Hypothalamus (tissue), 51 donors: ENCODE measurements at places on chromosomes 11 and 22.
A peak's percentile ranks its signal among the peaks of the same experiment; 100 is the strongest.

- no peak for DNase-seq
Measured at GRCh38 chr11:636511-637332, at the start of gene DRD4. DRD4 (plus strand) TSS chr11:637269; CDS start chr11:637305, 36 bp downstream.

- peak; percentile 38 for DNase-seq
Measured at GRCh38 chr11:119671051-119671450, 57.9 kb downstream of the NECTIN1 start.

DNA sequence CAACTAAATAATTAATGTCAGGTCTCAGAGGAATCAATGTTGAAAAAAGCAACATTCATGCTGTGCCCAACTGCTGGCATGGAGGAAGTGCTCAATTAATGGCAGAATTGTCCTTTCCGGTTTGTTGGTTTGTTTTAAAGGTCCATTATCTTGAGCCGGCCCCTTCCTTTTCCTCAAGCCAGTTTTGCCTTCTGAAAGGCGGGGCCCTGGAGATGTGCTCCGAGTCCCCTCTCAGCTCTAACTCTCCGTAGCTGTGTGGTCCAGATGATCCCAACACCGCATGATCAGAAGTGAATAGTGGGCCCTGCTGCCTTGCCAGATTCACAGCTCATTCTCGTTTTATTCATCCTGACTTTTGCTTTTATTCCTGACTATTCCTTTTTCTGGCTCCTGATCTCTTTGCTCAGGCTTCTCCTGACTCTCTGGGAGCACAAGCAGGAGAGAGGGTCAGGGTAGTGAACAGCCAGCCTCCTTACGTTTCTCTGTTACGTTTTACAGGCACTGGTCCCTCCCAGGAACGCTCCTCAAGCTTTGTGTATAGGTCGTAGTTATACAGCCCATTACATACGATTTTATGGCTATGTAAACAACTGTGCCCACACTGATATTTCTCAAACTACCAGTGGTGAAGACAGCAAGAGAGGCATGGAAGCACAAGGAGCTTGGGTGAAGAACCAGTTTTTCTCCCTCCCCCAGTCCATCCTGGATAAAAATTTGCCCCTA lies 265.9 kb downstream of the LARGE1 start:
- no peak for DNase-seq

- DNase-seq, result no peak
Measured at GRCh38 chr11:1672613-1673350, 24.2 kb upstream of the KRTAP5-6 start.

GRCh38 chr22:46362203-46362933 lies 26.9 kb downstream of the TRMU start:
- no peak for DNase-seq

- DNase-seq, result no peak
Measured at GRCh38 chr11:72631806-72632731, 42.2 kb downstream of the PDE2A start.

DNA sequence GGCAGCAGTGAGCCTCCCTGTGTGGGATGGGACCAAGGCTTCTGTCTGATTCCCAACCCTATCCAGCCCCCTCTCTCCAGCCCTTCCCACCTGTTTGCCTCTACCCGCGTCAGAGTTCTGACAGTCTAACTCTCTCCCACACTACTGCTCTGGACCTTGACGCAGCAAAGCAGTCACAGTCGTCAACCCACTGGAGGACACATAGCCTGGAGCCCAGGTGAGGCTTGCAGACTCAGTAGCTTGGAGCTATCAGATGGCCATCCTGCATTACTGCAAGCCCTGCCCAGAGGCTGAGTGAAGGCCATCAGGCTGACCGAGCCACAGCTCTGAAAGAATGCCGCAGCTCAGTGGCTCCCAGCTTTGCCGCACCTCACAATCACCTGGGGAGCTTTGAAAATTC lies 3.7 kb downstream of the OAF start:
- no peak for DNase-seq

DNA sequence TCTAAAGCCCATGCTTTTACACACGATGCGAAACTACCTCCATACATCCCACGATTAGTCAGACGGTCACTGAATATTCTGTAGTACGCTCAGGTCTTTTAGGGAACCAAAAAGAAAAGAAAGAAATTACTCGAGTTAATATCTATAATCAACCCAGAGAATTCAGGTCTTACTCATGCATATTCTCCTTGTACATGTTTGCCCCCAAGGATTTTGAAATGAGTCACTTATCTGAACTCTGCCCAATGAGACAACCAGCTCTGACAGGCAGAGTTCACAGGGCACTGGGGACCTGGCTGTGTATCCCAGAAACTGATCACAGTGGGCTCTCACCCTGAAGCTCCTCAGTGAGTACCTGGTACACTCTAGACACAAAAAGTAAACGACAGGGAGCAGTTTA lies 29.2 kb downstream of the RASSF10 start:
- no peak for DNase-seq

DNA sequence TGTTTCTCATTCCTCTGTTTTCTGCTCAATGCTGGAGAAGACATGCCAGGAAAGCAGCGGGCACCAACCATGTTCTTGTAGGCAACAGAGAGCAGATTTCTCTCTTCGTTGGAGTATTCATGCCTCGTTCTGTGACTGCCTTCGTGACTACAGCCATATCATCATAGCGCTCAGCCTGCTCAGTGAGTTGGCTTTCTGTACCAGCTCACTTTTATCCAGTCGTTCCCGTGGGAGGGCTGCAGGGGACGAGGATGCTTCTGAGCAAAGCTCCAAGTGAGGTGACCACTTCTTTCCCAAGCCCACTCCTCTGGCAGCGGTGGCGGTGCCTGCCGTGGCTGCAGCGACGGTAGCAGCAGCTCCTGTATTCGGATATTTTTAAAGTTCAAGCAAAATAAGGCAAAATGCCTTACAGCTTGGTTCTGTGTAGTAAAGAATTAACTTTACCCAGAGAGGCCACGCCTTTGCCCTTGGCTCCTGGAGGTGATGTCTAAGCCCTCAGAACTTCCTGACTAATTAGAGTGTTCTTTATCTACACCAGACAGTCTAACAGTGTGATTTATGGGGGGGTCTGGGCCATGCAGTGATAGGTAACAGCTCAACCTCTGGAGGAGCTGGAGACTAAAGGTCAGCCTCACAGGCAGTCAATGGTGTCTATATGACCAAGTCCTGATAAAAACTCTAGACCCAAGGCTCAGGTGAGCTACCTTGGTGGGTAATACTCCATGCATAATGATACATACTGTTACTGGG lies 35.3 kb downstream of the LDHAL6A start:
- no peak for DNase-seq

DNA sequence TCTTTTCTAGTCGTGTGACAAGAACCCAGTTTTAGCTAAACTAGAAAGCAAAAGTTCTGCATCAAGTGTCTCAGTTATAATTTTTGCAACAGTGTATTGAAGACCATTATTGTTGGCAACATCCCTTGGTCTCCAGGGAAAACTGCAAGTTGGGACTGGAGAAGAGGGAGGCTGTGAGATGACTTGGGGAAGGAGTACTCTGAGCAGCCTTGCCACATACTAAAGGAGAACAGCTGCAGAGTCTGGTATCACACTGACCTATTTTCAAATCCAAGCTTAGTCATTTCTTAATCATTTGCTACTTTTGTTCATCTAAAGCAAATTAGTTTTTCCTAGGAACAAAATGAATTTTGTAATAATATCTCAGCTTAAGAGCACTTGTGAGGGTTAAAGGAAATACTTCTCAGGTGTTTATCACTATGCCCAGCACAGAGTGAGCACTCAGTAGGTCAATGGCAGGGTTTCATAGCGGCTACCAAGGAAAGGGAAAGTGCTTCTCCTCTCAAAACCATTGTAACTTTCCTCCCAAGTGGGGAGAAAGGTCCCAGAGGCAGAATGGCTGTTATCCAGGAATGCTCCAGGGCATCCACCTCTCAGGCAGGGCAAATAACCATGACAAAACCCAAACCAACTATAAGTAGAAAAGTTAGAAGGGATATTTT lies 247.1 kb downstream of the C11orf87 start:
- no peak for DNase-seq

DNA sequence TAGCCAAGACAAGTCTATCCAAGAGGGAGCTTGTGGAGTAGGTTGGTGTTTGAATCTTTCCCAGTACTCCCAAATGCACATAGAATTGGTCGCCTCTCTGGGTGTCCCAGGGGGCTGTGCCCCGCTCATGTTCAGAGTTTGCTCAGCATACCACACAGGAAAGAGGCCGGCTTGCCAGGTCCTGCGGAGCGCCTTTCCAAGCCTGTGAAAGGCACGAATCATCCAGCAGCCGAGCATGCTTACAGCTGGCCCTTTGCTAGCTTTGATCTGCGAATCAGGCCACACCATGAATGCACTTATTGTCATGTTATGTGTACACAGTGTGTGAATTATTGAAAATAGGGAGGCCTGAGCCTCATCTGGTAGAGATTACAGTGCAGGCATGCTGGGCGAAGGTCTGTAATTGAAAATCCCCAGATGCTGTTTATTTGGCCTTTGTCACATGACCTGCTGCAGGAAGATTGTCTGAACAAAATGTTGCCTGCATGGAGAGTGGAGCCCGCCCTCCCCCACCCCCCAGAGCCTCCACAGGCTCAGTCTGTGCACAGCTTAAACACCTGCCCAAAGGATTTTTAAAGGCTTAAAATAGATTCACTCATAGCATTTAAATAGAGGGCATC lies 163.3 kb upstream of the RASSF10 start:
- DNase-seq, result no peak

DNA sequence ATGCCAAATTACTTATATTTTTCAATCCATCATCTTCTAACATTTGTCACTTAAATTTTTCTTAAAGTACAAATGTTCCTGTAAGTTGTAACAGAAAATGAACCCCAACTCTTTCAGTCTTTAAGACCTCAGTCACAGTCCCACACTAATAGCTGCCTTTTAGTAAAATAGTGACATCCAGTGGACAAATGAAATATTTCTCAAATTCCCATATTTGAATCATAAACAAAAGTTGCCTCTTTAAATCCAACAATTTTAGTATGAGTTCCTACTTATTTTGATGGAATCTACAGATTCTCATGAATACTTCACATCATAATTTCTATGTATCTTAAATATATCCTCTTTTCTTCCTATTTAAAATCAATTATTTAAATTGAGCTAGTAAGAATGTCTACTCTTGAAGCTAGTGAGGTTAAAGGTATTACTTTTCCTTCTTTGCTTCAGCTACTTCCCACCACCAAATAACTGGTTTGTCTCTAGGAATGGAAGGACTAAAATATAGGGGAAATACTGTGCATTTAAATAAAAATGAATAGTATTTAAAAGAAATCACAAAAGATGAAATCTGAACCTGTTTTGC lies 9.2 kb downstream of the LIN7C start:
- no peak for DNase-seq

DNA sequence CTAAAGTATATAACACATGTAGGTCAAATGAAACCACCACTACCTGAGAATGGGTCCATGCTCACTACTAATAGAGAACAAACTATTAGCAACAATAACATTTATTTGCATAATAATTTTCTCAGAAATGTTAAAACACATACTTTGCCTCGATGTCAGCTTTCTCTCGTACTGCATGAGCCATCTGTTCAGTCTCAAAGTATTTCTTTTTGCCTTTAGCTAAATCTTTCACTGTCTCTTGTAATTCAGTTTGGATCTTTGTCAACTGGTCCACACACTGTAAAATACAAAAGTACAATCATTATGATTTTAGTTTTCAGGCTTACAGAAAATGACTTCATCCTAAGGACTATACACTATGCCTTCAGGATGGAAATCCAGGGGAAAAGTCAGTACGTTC lies 153.3 kb downstream of the FCHSD2 start:
- DNase-seq, result no peak

DNA sequence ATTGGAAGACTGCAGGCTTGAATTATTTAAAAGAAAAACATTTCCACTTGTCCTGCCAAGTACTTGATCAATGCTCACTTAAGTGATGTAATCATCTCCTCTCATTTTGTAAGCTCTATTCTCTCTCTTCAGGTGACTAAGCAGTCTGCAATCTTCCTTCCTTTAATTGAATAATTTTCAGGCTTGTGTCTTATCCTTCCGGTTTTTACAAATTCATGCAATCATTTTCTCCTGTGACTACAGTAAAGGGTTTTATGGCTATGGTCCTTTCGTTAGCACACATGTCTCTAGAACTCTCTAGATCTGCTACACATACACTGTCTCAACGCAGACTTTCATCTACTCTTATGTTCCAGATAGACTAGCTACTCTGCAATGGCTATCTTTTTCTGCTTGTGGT lies 12.6 kb upstream of the UPB1 start:
- no peak for DNase-seq

GRCh38 chr11:46073632-46074031 lies 47.6 kb downstream of the PHF21A start:
- no peak for DNase-seq

- DNase-seq, result no peak
Measured at GRCh38 chr11:68036717-68037239, 2.0 kb upstream of the TCIRG1 start.

DNA sequence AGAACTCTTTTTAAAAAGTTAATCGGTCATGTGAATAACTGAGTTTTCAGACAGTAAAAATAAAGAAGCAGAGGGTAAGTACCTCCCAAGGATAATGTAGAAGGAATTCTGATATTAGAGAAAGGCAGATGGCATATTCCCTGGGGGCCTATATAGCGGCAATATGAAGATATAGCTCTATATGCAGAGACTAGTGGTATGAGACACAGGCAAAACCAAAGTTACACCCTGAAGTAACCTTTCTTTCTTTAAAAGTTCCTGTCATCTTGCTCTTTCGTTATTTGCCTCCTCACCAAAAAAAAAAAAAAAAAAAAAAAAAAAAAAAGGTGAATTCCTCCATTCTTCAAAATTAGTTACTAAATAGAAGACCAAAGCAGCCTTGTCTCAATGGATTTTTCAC lies 76.2 kb upstream of the ARHGAP32 start:
- DNase-seq, result no peak

DNA sequence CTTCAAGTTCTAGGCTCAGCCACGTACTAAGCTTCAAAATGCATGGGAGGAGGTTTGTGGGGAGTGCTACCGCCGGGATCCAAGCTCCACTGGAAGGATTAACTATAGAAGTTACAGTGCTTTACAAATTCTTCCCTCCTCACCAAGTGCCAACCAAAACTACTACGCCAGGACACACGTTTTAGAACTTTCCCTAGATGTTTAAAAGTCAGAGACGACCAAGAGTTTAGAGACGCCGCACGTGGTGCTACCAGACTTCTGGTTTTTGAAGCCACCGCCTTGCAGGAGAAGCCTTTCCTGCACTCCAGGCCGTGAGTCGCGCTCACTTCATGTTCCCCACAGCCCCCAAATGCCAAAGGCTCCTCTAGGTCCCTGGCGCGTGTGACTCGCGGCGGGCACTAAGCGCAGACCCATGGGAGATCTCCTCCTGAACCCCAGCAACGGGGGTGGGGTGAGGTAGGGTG lies 734 bp downstream of the SNU13 start:
- no peak for DNase-seq

- no peak for DNase-seq
Measured at GRCh38 chr11:135035282-135035681, 623.2 kb upstream of the B3GAT1 start.

DNA sequence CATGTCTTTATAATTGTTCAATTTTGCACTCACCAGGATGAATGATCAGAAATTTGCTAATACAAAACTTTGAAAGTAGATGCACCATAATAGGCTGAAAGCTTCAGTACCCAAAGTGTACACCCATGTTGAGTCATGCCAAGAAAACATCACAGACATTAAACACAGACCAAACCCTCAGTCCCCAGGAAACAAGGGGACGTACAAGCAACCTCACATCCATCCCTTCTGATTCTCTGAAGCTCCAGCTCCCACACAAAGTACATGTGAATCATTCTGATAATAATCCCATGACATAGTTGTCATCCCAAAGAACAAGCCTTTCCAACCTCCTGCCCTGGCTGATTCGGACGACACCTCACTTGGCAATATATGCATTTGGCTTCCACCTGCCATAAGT lies 183.8 kb downstream of the SNX19 start:
- no peak for DNase-seq

GRCh38 chr22:19871845-19872778 lies 17.4 kb upstream of the GNB1L start:
- DNase-seq, result no peak

- DNase-seq, result no peak
Measured at GRCh38 chr11:9765320-9766101, 101.6 kb downstream of the SWAP70 start.
